ENCODE measurements at places on chromosomes 4 and X.

DNA sequence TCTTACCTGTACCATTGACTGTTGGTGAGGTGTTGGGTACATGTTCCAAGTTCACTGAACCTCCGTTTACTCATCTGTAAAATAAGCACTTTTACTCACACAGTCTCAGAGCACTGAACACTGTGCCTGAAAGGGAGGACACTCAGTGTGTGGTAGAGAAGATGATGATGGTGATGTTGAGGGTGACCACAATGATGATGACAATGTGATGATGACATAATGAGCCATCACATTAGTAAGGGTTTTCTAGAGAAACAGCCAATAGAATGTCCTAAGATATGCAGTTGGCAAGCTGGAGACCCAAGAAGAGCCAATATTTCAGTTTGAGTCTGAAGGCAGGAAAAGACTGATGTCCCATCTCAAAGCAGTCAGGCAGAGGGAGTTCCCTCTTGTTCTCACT, 315.4 kb upstream of the IGFBP7 start:
- no peak for DNase-seq

GRCh38 chrX:77298790-77299189, 148.4 kb upstream of the FGF16 start:
- no peak for DNase-seq

DNA sequence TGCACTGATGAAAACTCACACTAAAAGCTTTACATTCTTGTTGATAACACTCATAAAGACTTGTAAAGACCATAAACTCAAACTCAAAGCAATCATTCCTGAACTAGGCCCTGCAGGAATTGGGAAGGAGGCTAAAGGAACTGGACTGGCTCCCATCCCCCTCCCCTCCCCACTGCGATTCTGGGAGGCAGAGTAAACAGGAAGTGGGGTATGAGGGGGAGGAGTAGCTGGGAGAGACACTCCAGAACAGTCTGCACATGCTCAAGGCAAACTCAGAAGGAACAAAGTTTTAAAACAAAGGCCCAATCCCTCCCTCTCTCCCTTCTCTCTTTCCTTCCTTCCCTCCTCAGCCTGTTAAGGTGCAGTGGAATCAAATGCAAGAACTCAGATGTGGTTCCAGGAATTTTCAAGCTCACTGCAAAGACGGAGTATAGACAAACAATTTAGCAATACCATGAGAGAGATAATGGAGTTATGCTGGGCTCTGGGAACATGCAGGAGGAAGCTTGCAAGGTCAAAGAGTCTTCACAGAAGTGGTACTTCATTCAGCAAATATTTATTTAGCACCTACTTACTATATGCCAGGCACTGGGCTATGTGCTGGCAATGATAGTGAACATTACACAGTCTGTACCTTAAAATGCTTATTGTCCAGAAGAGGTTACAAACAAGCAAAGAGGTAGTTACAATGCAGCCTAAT, 15.9 kb downstream of the MID1IP1 start:
- no peak for DNase-seq

DNA sequence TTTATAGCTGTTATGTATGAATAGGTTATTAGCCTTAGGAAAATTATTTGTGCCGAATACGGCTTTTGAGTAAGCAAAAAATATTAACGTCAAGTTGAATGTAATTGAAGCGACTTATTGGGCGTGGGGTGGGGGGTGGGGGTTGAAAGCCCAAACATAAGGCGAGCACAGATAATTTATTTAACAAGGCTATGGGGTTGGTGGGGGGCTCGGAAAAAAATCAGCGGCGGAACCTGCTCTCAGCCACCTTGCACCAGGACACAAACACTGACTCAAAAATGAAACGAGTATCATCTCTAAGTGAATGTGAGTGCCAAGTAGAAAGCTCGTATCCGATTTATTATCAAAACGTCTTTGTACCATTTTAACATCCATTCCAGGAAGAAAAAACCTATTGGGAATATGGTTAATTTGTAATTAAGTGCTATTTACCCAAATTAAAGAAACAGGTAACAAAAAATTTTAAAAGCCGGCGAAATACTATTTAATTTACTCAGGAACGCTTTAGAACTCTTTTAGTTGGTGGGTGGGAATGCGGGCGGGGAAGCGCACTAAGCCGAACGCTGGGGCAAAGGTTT, 902 bp upstream of the LARP1B start:
- no peak for DNase-seq

DNA sequence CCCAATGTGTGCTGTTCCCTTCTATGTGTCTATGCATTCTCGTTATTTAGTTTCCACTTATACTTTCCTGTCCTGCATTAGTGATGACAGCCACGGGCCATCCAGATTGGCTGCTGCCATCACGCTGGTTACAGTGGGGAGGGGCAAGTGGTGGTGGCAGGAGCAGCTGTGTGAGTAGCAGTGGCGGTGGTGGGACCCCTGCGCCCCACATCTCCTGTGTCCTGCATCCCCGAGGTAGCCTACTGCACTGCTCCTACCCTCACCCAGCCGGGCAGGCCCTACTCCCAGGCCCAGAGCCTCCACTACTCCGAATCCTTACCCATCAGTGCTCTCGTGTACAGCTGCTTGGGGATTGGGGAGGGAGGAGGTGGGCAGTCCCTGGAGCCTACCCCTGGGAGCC, 798.7 kb upstream of the AGA start:
- no peak for DNase-seq

DNA sequence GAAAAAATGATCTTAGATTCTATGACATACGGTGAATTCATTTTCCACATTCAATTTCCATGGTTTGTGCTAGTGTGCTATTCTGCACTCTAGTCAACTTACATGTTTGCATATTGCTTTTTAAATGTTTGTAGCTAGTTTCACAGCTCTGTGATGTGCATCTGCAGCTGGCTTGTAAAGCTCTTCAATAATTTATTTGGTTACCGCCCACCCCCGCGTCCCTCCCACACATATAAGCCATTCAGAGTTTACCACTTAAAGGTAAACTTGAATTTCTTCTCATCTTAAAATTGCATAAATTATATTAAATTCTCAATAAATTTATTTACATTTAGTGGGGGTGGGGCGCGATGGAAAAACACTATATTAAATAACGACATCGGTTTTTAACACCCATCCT, 291 bp upstream of the NBDY start:
- DNase-seq, result no peak

- DNase-seq, result no peak
These were observed 14.7 kb upstream of the PDE6B start for GRCh38 chr4:610411-611261.

DNA sequence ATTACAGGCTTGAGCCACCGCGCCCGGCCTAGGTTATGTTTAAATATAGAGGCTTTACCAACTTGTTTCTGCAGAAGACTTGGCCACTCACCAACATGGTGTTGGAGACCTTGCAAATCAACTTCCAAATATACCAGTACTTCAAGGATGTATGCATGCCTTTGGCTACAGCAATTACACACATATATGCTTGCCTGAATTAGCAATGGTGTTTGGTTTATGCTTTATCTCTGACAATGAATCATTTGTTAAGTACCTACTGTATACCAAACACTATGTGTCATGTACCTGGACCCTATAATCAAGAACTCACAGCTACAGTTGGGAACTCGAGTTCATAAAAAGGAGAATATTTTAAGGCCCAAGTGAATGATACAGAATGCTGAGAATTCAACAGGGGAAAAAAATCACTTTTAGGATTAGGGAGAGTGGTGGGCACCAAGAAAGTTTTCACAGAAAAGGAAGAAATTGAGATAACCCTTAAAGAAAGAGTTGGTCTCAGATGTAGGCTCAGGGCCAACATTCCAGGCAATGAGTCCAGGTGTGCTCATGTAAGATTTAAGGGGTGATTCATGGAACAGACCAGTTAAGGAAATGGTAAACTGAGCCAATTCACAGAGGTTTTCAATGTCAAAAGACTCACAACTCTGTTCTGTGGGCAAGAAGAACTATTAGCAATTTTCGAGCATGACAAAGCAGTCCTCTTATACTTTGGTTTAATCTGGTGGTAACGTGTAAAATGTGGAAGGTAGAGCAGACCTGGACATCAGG, 98.9 kb downstream of the BCOR start:
- DNase-seq, result no peak

DNA sequence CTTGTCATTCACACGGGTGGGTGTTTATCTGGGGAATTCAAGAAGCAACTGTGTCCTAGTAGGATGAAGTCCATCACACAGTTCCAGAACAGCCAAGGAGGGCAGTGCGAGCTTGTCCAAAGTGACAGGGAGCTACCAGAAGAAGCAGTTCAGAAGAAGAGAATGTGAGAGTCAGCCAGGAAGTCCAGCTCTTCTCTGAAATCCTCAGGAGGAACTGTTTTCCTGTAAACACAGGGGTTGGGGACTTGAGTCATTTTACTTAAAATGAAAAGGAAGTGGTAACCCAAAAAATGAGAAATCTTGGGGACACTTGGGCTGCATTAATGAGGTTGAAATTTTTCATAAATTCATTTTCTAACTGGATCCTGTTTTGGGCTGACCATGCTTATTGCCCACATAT, 8.2 kb upstream of the TLR10 start:
- no peak for DNase-seq

DNA sequence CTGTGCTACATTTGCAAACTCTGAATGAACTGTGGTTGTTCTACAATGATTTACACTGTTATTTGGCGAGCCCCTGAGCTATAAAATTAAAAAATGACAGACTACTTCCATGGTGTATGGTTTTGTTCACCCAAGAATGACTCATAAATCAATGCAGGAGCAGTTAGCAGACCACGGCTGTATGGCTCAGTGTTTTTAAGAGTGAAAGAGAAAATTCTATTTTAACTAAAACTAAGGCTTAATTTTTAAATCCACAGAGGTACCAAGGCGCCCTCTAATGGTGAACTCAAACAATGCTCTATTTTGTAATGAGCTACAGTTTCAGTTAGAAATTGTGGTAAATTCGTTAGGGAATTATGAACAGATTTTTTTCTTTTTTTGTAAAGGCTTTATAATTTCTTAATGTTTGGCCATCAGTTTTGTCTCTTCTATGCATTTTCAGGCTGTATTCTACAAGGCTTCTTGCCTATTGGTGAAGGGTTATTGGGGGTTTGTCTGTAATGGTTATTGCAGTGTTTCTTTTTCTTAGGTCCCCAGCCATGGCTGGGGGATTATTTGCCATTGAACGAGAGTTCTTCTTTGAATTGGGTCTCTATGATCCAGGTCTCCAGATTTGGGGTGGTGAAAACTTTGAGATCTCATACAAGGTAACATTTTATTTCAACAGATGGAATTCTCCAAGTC, 32.5 kb downstream of the HMGB2 start:
- DNase-seq, result no peak
